NCI-H1930 (cell line): ENCODE measurements at places on chromosomes 16 and 17.
A peak's percentile ranks its signal among the peaks of the same experiment; 100 is the strongest.

- DNase-seq = peak; percentile 80
Observed at GRCh38 chr17:73429440-73430164, 117.8 kb upstream of the CDC42EP4 start.

DNA sequence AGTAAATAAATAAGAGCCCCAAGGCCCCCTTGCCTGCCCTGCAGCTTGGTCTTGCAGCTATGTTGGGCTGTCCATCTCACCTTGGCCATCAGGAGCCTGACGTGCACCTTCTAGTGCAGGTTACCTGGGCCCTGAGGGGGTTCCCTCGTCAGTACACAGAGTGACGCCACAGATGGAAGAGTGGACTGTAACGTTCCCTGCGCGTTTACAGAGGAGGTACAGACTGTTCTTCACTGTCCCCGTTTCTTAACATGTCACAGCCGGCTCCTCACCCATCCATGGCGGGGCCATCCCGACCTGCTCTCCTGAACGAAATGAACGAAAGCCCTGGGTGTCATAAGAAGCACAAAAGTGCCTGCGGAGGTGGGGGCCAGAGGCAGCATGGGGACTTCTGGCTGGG, 15.9 kb upstream of the FASN start:
- no peak for DNase-seq

DNA sequence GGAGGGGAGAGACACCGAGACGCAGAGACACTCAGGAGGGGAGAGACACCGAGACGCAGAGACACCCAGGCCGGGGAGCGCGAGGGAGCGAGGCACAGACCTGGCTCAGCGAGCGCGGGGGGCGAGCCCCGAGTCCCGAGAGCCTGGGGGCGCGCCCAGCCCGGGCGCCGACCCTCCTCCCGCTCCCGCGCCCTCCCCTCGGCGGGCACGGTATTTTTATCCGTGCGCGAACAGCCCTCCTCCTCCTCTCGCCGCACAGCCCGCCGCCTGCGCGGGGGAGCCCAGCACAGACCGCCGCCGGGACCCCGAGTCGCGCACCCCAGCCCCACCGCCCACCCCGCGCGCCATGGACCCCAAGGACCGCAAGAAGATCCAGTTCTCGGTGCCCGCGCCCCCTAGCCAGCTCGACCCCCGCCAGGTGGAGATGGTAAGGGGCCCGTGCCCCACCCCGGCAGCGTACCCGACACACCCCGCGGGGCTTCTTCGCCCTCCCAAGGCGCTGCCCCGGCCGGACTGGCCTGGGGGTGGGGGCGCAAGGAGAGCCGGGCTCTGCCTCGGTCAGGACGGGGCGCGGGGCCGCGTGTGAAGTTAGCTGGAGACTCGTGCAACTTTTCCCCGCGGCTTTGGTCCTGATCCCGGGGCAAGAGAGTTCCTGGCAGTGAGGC, 427 bp downstream of the PPP1R1B start:
- no peak for DNase-seq

DNA sequence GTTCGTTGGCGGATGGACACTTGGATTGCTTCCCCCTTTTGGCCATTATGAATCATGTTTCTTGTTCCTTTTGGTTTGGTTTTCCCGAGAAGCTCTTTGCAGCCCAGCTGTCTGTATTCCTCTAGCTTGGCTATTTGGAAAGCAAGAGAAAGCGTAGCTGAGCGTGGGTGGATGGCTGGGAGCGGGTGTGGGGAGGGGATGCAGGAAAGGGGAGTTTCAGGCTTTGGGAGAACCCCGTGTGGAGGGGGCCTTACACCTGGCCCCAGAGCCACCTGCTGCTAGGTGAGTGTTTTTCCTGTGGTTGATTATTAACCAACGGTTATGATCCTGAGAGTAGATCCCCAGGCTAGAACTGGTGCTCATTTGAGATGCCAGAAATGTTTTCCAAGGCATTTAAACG, 103.7 kb downstream of the RAP1GAP2 start:
- DNase-seq = no peak

DNA sequence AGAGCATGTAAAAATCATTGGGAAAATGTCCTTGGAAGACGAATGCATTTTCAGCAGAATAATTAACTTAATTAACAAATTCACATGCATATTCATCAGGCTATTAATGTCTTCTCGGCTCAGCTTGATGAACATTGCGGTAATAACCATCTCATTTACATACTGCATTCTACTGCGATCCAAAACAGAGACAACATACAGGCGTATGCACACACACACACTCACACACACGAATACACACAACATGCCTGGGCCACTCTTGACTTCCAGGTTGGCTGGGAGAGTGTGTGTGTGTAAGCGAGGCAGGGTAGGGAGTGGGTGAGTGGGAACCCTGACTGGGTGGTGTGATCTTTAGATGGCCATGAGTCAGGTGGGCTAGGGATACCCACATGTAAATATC, 44.7 kb downstream of the NEUROD2 start:
- no peak for DNase-seq

GRCh38 chr16:84532855-84533486, 28.5 kb upstream of the MEAK7 start:
- no peak for DNase-seq

- no peak for DNase-seq
Observed at GRCh38 chr16:90054554-90054953, 22.6 kb downstream of the PRDM7 start.

- no peak for DNase-seq
Observed at GRCh38 chr17:56087199-56087598, 66.1 kb upstream of the ANKFN1 start.

DNA sequence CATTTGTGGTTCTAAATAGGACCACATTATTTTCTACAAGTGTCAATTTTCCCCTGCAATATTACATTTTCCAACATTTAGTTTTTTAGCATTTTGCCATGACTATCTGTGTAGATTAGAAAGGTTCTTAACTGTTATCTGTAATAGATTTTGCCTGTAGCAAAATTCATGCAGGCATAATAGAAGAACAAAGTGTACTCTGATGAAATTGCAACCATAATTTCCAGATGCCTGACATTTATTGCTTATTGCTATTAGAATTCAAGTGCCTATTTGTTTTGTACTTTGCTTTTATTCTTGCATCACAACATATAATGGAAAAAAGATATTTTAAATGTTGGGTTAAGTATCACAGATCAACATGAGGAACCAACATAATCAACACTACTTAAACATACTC, 337.7 kb downstream of the TOX3 start:
- DNase-seq = no peak

- no peak for DNase-seq
Observed at GRCh38 chr17:40303708-40304551, 5.0 kb upstream of the RARA start.

DNA sequence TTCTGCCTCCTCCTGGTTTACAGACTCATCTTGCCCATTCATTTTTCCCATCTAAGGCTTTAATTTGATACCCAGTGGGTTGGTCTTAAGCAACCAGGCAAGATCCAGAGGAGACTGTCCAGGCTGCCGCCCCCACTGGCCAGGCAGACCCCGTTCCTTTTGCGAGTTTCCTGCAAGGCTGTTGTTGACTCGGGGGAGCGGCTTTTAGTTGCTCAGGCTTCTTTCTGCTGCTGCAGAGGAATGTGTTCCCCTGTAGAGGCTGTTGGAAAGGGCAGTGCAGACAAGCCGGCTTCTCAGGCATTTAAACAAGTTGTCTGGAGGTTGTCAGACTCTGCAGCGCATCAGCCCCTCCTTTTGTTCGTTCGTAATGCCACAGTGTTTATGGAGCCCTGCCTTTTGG, 231.2 kb downstream of the PRKCA start:
- no peak for DNase-seq

- no peak for DNase-seq
Observed at GRCh38 chr16:77093999-77094398, 97.0 kb upstream of the MON1B start.

DNA sequence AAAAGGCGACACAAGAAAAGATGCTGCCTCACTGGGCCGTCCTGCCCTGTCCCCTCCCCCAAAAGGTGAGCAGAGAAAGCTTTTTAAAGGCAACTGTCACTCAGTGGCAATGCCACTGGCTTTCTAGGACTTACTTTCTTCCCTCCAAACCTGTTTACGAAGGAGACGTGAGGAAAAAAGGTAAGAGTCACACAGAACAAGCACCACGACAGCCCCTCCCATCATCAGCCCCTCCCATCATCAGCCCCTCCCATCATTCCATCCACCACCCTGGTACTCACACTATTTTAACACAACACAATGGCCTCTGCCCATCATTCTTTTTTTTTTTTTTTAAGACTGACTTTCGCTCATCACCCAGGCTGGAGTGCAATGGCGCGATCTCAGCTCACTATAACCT, 77.1 kb downstream of the NXN start:
- no peak for DNase-seq
